Activated effector memory CD4-positive, alpha-beta T cell treated with Interleukin-2 at 50 U/mL for 16 hours (primary cell): ENCODE measurements at places on chromosomes 4 and X.

DNA sequence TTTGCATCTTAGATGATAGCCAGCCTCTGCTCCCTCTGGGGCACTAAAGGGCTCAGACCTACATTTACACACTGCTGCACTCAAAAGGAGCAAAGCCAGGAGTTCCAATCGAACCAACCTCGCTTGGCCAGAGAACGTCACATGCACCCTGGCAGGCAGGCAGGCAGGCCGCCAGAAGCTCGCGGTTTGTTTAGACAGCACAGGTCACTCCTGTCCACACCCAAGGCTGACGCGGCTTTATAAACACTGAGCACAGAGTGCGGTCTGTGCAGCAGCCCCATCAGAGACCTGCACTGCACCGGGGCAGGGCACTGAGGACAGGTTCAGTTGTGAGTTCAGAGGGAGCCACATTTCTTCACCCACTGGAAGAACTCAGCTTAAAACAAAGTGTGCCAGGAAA lies 143.9 kb downstream of the BCOR start:
- no peak for DNase-seq

- peak; percentile 78 for DNase-seq
Observed at GRCh38 chr4:102760645-102761295, at the start of gene MANBA. MANBA (minus strand) TSS chr4:102760968; CDS start chr4:102760894, 74 bp downstream.

DNA sequence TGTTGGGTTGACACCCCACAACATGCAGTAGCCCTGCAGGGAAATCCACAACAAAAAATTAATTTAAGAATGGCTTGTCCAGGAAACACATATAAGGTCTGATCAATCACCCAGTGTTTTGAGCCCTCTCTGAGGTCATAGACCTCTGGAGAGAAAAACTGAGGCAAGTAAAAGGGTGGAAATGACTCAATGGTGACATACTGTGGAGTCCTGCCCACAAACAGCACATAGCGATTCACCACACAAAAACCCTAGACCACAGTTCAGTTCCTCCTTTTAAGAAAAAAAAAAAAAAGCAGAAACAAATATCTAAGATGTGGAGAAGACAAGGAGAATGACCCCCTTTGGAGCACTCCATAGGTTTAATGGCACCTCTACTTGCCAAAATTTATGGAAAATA lies 2691.0 kb downstream of the PCDH7 start:
- DNase-seq: no peak

GRCh38 chrX:57380026-57380796 lies 93.7 kb downstream of the FAAH2 start:
- DNase-seq: no peak

DNA sequence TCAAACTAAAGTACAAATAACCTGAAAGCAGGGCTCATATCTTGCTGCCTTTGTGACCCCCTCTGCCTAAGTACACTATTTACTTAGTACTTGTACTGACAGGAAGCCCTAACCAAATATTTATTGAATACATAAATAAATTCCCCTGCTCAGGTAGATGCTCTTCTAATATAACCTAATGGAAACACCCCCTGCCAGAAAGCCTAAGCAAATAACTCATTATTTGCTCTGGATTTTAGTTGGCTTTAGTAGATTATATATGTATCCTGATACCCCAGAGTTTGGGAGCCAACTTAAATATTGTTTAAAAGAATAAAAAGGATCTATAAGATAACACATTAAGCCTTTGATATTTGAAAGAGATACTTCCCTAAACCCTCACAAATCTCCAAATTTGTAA lies 318.2 kb downstream of the PPP1R2C start:
- no peak for DNase-seq

DNA sequence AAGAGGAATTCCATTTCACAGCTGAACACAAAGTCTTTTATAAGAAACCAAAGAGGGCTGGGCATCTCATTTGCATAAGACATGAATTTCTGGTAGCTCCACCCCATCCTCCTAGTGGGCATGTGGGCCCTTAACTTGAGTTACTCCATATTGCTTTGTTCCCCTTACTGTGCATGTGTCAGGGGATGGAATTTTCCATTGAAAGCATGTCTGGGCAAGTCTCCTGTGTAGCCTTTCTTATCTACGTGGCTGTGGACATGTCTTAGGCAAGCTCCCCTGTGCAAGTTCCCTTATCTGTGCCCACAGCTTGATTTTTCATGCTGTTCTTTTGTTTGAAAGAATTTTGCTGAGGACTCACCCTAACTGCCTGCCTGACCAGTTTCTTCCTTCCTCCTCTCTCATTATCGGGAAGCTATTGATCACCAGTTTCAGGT lies 123.5 kb upstream of the JADE1 start:
- no peak for DNase-seq

DNA sequence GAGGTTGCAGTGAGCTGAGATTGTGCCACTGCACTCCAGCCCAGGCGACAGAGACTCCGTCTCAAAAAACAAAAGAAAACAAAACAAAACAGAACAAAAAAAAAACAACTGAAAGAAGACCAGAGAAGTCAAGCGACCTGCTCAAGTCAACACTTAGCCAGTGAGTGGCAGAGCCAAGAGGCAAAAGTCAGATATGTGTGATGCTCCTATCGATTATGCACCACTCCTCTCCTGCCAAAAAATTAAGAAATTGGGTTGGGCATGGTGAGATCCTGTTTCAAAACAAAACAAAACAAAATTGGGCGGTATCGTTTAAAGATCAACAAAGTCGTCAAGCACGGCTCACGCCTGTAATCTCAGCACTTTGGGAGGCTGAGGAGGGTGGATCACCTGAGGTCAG lies 137.7 kb downstream of the PDS5A start:
- DNase-seq: no peak

DNA sequence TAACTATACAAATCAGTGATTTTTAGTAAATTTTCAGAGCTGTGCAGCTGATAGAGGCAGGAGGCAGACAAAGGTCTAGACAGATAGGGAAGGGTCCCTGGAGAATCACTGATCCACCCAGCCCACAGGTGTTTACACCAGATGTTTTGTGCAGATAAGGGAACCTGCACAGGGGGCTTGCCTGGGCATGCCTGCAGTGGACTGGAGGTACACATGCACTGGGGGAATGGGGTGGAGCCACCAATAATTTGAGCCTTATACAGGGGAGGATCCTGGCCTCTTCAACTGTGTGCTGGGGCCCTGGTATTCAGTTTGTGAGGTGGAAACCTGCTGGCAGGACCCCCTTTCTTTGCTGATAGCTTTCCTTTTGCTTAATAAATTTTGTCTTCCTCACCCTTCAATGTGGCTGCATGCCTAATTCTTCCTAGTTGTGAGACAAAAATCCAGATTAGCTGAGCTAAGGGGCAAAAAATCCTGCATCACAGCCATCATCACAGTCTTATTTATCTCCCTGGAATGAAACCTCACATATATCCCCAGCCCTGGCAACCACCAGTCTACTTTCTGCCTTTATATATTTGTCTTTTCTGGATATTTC lies 102.8 kb downstream of the KDM6A start:
- DNase-seq: no peak

- DNase-seq: no peak
Observed at GRCh38 chr4:109730619-109731545, 1.0 kb upstream of the PLA2G12A start.

DNA sequence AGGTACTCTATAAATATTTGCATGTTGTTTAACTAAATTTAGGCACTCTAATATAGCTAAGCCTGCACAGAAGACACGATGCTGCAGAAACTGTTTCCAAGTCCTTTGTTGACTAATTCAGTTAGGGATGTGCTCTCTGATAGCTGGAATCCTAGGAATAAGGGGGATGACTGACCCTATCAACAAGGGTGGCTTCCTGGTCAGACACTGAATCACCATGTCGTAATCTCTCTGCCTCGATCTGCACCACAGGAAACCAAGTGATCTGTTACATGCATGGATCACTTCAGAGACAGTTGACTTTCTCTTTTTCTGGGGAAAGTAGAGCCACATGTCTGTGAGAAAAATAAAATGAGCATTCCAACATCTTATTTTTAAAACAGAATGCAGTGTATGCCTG lies 169.1 kb downstream of the GUCY2F start:
- DNase-seq: no peak

- DNase-seq: no peak
Observed at GRCh38 chr4:35818520-35818919, 425.8 kb downstream of the ARAP2 start.

- no peak for DNase-seq
Observed at GRCh38 chr4:7180938-7181337, 11.4 kb upstream of the SORCS2 start.

GRCh38 chr4:153538487-153539357 lies 72.6 kb downstream of the TMEM131L start:
- no peak for DNase-seq

GRCh38 chr4:1293531-1293941 lies 3.8 kb downstream of the MAEA start:
- no peak for DNase-seq

GRCh38 chr4:74682567-74683359 lies 111.6 kb downstream of the BTC start:
- DNase-seq: no peak

GRCh38 chr4:156888762-156889161 lies 82.8 kb downstream of the PDGFC start:
- no peak for DNase-seq

DNA sequence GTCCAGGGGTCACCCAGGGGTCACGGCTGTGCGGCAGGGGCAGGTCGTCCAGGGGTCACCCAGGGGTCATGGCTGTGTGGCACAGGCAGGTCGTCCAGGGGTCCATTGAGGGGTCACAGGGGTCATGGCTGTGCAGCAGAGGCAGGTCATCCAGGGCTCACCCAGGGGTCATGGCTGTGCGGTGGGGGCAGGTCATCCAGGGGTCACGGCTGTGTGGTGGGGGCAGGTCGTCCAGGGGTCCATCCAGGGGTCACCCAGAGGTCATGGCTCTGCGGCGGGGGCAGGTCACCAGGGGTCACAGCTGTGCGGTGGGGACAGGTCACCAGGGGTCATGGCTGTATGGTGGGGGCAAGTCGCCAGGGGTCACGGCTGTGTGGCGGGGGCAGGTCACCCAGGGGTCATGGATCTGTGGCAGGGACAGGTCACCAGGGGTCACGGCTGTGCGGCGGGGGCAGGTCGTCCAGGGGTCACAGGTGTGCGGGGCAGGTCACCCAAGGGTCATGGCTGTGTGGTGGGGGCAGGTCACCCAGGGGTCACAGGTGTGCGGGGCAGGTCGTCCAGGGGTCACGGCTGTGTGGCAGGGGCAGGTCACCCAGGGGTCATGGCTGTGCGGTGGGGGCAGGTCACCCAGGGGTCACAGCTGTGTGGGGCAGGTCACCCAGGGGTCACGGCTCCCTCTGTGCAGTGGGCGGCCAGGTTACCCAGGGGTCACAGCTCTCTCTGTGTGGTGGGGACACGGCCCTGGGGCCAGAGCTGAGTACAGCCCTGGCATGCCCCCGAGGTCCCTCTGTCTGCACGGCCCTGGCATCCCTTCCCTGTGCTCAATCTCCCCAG lies 16.0 kb downstream of the ATP5ME start:
- no peak for DNase-seq

DNA sequence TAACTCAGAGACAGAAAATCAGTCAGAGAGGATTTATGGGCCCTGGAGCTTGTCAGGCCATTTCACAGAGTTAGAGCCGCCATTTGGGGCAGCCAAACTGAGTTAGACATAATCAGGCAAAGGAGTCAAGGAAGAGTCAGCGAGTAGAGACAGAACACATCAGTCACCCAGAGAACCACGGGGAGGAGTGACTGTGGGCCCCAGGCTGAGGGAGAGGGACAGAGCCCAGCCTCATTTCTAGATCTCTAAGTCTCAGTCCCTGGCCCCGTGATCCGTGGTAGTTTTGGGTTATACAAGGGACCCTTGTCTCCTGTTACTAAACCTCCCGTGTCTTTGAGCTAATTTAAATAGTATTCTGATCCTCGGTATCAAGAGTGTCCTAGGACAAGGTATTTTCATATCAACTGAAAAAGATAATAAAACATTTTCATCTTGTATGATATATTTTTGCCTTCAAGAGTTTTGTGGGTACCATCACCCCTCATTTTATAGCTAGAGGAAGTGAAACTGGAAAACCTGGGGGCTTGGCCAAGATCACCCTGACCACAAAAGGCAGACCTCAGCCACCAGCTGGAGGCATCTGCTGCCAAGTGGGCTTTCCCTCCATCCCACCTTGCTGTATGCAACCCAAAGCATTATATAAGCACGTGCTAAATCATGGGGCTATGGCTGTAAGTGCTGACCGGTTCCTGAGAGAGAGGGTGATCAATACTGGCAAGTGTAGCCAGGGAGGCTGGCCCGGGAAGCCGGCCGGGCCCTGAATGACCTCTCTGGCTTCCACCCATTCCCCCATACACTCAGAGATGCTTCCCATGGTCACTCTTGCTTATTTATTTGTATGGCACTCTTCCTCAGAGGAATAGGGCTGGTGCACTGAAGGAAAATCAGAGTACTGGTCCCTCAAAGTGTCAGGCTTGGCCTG lies 204.1 kb downstream of the BCOR start:
- DNase-seq: no peak
